ENCODE measurements at places on chromosomes 7 and 10.
A peak's percentile ranks its signal among the peaks of the same experiment; 100 is the strongest.

DNA sequence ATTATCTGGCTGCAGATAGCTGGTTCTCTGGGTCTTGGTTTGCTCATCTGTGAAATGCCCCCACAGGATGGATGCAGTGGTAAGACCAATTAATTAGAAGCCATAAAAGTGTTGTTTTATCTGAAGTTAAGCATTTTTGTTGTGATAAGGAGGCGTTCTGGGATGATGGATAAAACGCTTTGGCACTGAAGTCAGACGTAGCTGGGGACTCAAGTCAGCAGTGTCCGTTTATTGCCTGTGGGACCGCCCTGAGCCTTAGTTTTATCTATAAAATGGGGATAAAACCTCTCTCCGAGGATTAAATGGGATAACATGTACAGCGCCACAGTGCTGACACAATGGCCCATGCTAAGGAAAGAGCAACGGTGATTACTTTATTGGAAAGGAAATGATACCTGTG is 34.7 kb downstream of the TCF7L2 start:
- no peak for DNase-seq

DNA sequence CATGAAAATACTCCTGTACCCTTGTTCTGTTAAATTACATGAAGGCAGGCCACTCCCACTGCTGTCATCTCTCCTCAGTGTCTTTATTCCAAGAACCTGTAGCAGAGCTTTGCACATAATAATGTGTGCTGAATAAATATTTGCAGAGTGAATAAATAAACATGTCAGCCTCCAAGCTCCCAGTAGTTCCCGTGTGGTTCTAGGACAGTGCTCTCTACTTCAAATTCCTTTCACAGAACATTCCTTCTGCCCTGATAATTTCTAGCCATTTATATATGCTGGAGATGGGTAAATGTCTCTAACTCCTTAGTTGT is 20.3 kb upstream of the HYAL4 start:
- DNase-seq = no peak

- no peak for DNase-seq
These were observed 17.1 kb upstream of the ARPC1A start for GRCh38 chr7:99308461-99309074.

DNA sequence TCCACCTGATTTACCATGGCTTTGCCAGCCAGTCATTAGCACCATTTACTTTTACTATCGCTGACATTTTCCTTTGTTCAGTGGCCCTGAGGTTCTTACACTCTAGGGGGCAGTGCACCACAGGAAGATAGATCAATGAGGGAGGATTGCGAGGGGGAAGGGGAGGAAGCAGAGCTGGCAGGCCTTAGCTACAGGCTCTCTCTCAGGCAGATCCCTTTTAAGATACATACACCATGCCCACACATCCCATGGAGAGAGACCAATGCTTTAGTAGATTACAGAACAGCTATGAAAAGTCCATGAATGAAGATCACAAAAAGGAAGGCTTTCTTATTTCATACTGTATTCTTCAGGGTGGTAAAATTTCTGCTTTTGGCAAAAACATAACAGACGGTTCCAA is 47.4 kb downstream of the DENND11 start:
- peak; percentile 18 for DNase-seq

DNA sequence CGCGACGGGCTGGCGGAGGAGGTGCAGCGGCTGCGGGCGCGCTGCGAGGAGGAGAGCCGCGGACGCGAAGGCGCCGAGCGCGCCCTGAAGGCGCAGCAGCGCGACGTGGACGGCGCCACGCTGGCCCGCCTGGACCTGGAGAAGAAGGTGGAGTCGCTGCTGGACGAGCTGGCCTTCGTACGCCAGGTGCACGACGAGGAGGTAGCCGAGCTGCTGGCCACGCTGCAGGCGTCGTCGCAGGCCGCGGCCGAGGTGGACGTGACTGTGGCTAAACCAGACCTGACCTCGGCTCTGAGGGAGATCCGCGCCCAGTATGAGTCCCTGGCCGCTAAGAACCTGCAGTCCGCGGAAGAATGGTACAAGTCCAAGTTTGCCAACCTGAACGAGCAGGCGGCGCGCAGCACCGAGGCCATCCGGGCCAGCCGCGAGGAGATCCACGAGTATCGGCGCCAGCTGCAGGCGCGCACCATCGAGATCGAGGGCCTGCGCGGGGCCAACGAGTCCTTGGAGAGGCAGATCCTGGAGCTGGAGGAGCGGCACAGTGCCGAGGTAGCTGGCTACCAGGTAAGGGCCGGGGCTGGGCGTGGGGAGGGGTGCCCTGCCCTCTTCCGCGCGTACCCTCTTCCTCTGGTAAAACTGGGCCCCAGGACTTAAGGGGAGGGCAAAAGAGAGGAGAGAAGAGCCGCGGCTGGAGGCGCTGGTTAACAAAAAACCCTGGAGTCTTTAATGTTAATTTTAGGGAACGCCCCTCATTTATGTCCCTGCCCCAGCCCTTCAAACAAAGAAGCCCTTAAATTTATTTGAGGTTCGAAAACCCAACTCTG is 987 bp downstream of the INA start:
- no peak for DNase-seq

GRCh38 chr7:45001138-45001694 is 1.2 kb downstream of the CCM2 start:
- no peak for DNase-seq

GRCh38 chr7:82542665-82543064 is 99.1 kb upstream of the CACNA2D1 start:
- no peak for DNase-seq

DNA sequence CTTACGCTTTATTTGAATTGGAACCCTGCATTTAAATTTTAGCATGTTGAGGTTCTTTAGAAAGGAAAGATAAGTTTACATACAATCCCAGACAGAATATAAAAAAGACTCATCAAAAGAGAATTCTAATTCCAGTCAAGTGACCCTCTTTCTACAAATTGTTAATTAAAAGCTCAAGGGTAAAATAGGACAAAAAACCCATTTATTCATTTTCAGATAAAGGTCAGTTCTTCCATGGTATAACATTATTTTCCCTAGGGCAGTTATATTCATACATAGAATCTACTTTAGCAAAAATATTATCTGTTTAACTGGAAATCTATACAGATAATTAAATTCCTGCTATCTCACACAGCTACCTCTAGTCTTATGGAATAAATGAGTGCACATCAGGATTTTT is 137.5 kb upstream of the LAMB4 start:
- DNase-seq = no peak

GRCh38 chr10:64091897-64092296 is 570.7 kb downstream of the REEP3 start:
- no peak for DNase-seq

GRCh38 chr7:7792056-7792455 is 73.6 kb upstream of the RPA3 start:
- no peak for DNase-seq

- DNase-seq = no peak
These were observed 13.9 kb upstream of the DNAAF5 start for GRCh38 chr7:712381-713138.

DNA sequence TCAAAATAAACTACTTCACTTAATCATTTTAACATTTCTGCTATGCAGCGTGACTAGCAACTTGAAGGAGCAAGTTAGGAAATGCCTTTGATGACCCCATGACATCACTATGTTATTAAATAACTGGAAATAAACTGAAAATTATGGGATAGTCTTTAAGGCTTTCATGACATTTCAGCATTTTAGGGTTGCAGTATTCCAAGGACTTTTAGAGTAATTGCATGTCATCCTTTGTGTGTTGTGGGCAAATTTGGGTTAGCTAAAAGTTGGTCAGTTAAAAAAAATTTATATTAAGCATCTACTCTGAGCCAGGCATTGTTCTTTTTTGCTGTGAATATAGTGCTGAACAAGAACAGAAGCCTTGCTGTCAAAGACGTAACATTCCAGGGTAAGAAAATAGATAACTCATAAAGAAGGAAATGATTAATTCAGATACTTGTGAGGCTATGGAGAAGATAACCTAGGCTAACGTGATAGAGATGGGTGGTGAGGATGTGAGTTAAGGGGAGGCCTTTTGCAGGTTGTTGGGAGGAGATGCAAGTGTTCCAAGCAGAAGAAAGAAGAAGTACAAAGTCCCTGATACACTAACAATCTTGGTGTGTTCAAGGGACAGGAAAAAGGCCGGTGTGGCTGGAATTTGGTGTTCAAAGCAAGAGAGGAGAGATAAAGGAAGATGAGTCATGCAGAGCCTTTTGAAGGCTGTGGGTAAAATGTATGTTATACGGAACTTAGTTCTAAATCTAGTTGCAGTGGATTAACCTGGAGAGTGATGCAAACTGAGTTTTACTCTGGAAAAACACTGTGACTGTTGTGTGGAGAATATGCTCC is 610.2 kb downstream of the AUTS2 start:
- no peak for DNase-seq

GRCh38 chr10:69712342-69712741 is 82.3 kb downstream of the FAM241B start:
- DNase-seq = no peak

- no peak for DNase-seq
These were observed 104.2 kb downstream of the SFMBT2 start for GRCh38 chr10:7306616-7307015.

- DNase-seq = no peak
These were observed 1456.1 kb downstream of the GATA3 start for GRCh38 chr10:9510626-9511025.
